ENCODE measurements at places on chromosomes 5 and 9.

GRCh38 chr5:73298251-73298771, 125.3 kb downstream of the TMEM174 start:
- DNase-seq, result no peak
- H3K36me3 ChIP-seq, result peaks cover 4% of the 10 kb centered on the region
- no peak overlapping the region for H3K27ac ChIP-seq
- no peak overlapping the region for H3K4me3 ChIP-seq
- peaks cover 39% of the 10 kb centered on the region for H3K27me3 ChIP-seq

GRCh38 chr5:141870871-141871270, 7.3 kb downstream of the PCDH1 start:
- no peak for DNase-seq
- H3K4me1 ChIP-seq, result peaks cover 2% of the 10 kb centered on the region
- no peak overlapping the region for H3K4me3 ChIP-seq
- H3K27me3 ChIP-seq, result peaks cover 43% of the 10 kb centered on the region
- no peak overlapping the region for H3K27ac ChIP-seq

- peaks cover 8% of the 10 kb centered on the region for H3K4me1 ChIP-seq
- H3K27me3 ChIP-seq, result peaks cover 2% of the 10 kb centered on the region
- H3K27ac ChIP-seq, result no peak overlapping the region
- H3K4me3 ChIP-seq, result no peak overlapping the region
- DNase-seq, result no peak
- H3K36me3 ChIP-seq, result peaks cover 17% of the 10 kb centered on the region
Measured at GRCh38 chr5:77073667-77074066, 13.4 kb downstream of the ZBED3 start.

DNA sequence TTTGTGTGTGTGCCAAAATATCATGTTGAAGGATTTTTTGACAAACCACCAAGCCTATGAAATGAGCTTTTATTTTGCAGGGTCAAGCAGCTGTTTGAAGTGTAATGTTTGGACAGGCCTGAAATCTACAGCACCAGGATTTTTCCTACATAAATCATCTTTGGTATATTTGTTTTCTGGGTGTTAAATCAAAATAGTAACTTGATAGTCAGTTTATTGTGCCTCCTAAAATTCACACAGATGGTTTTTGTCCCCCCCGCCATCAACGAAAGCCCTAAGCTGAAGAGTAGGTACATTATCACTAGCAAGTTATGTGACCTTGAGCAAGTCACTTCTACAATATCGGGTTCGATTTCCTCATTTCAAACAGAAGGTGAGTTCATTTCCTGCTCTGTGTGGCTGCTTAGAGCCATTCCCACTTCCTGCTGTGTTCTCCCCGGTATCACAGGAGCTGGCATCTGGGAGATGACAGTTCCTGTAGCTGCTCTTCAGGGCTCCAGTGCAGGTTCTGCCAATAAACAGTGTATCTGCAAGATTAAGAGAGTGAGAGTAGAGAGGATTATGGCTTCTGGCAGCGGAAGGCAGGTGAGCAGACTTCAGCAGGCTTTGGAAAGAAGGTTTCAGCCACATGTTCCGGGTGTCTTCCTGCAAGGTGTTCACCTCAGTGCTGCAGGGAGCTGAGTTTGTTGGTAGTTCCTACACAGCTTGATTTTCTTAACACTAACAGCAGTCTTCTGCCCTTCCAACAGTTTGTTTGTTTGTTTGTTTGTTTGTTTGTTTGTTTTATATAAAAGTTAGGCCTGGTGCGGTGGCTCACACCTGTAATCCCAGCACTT, 48.4 kb upstream of the GNE start:
- H3K36me3 ChIP-seq, result no peaks in the 10 kb centered on the region
- H3K4me3 ChIP-seq, result no peak overlapping the region
- no peak overlapping the region for H3K27ac ChIP-seq
- no peaks in the 10 kb centered on the region for H3K27me3 ChIP-seq
- no peak for DNase-seq
- peaks cover 2% of the 10 kb centered on the region for H3K4me1 ChIP-seq

DNA sequence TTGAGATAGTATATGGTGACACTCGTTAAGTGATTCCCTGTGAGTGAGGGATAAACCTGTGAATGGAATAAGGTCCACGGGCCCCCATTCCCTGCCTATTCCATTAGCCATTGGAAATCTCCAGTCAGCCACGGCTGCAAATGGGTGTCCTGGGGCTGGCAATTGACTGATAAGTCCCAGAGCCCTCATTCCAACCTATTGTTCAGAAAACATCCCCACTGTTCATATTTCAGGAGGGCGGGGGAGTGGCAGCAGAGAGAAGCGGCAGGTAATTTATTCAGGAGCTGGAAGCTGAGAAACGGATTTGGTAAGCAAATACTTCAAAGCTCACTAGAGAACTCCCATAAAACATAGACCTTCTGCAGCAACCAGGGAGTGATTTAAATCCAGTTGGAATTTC, 42.0 kb downstream of the TMEM174 start:
- H3K4me3 ChIP-seq, result peak overlapping the region; percentile 43
- H3K27me3 ChIP-seq, result peaks cover 16% of the 10 kb centered on the region
- H3K4me1 ChIP-seq, result no peaks in the 10 kb centered on the region
- DNase-seq, result no peak

GRCh38 chr5:112154940-112155686, 264.0 kb downstream of the EPB41L4A start:
- no peaks in the 10 kb centered on the region for H3K27me3 ChIP-seq
- H3K4me3 ChIP-seq, result no peak overlapping the region
- no peak for DNase-seq
- H3K4me1 ChIP-seq, result no peaks in the 10 kb centered on the region
- H3K36me3 ChIP-seq, result no peaks in the 10 kb centered on the region

DNA sequence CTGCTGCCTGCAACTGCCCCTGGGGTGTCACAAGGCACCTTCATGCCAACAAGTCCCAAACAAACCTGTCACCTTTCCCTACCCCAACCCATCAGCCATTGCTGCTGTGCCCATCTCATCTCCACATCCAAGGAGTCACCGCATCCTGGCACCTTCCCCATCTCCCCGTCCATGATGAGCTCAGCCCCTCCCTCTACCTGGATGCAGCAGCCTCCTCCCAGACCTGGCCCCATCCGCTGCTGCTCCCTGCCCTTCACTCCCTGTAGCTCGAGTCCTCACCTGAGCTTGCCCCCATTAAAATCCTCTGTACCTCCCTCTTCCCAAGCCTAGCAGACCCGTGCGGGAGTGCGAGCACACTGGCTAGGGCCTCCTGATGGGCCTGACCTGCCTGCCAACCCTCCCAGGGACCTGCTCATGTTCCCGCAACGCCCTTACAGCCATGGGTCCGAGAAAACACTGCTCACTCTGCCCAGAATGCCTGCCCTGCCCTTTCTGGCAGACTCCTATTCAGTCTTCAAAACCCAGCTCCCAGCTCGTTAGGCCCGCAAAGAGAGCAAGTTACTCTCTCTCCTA, 110.6 kb downstream of the ADAMTS2 start:
- no peak overlapping the region for H3K4me3 ChIP-seq
- DNase-seq, result no peak
- no peak overlapping the region for H3K27ac ChIP-seq
- H3K27me3 ChIP-seq, result peaks cover 21% of the 10 kb centered on the region
- peaks cover 5% of the 10 kb centered on the region for H3K36me3 ChIP-seq

GRCh38 chr5:77305222-77305846, 94.9 kb downstream of the PDE8B start:
- H3K27me3 ChIP-seq, result peaks cover 11% of the 10 kb centered on the region
- no peaks in the 10 kb centered on the region for H3K4me1 ChIP-seq
- H3K36me3 ChIP-seq, result no peaks in the 10 kb centered on the region
- H3K27ac ChIP-seq, result no peak overlapping the region
- no peak overlapping the region for H3K4me3 ChIP-seq

DNA sequence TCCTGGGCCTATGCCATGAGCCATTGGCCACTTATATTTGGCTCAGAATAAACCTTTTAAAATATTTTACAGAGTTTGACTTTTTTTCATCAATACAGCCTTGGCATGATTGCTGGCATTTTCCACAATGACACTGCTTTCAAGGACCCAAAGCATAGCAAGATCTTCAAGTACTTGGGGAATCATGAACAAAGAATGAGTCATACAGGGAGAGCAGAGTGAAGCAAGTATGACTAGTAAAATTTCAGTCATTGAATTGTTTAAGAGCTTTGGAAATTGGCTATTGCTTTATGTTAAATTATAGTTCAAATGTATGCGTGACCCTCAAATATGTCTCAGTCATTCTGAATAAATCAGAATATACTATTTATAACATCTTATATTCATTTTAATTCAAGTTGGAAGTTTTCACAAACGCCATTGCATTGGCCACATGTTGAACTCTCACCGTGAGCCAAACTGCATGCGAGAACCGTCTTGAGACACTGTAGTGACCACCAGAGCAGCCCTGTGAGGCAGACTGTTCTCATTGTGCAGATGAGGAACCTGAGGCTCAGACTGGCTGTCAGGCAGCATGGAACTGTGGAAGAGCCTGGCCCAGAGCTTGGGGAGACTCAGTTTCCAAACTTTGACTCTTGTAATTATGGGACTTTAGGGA, 52.9 kb downstream of the GDNF start:
- no peak overlapping the region for H3K4me3 ChIP-seq
- peaks cover 4% of the 10 kb centered on the region for H3K36me3 ChIP-seq
- H3K27ac ChIP-seq, result no peak overlapping the region
- H3K4me1 ChIP-seq, result no peaks in the 10 kb centered on the region

- no peaks in the 10 kb centered on the region for H3K4me1 ChIP-seq
- no peaks in the 10 kb centered on the region for H3K36me3 ChIP-seq
- H3K4me3 ChIP-seq, result no peak overlapping the region
- H3K27ac ChIP-seq, result no peak overlapping the region
Measured at GRCh38 chr9:87276327-87276841, 221.3 kb upstream of the DAPK1 start.

DNA sequence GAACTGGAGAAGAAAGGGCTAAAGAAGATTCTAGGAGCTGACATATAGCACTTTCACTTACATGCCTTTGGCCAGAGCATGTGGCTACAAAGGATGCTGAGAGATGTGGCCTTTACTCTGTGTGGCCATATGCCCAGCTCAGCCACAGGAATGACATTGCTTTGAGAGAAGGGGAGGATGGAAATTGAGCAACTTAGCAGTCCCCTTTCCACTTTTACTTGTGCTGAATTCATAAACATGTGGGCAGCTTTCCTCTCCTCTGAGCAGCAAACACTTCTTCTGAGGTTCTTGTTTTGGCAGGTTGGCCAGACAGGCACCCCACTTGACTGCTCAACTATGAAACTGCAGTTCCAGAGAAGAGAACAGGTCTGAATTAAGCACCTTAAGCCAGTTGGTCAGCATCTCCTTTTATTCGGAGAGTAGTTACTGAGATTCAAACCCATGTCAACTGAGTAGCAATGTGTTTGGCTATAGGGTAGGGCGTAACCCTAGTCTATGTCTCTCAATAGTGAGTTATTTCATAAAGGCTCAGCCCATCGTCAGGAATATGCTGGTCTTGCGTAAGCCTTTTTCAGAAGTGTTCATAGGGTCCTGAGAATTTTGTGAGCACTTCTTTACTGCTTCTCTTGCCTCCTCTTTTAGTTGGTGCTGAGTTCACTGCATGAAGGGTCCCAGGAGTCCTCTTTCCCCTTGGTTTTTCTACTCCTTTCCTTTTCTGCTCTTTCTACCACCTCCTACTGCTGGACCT, 134.5 kb downstream of the PALM2AKAP2 start:
- H3K36me3 ChIP-seq, result no peaks in the 10 kb centered on the region
- peaks cover 45% of the 10 kb centered on the region for H3K4me1 ChIP-seq
- peak overlapping the region; percentile 42 for H3K4me3 ChIP-seq
- no peaks in the 10 kb centered on the region for H3K27me3 ChIP-seq
- no peak overlapping the region for H3K27ac ChIP-seq
- DNase-seq, result peak; percentile 28

DNA sequence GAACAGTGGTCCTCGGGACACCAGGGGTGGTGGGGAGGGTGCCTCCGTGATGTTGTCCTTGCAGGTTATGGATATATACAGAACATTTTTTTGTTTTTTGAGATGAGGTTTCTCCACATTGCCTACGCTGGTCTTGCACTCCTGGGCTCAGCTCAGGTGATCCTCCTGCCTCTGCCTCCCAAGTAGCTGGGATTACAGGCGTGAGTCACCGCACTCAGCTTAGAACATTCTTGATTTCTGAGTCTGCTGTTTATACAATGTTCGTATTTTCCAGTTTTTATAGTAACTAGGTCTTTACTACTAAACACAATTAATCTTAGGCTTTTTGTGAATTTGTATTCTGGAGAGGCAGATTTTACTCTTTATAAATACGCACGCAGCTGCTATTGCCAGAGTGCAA, 6.0 kb downstream of the PMPCA start:
- no peak overlapping the region for H3K27ac ChIP-seq
- no peak for DNase-seq
- H3K4me1 ChIP-seq, result peaks cover 2% of the 10 kb centered on the region
- peaks cover 31% of the 10 kb centered on the region for H3K36me3 ChIP-seq

GRCh38 chr5:163360656-163361055, 76.7 kb upstream of the CCNG1 start:
- no peak overlapping the region for H3K4me3 ChIP-seq
- DNase-seq, result no peak
- H3K4me1 ChIP-seq, result no peaks in the 10 kb centered on the region

GRCh38 chr5:83374547-83374946, 97.0 kb upstream of the VCAN start:
- DNase-seq, result no peak
- H3K27ac ChIP-seq, result no peak overlapping the region
- peaks cover 7% of the 10 kb centered on the region for H3K27me3 ChIP-seq
- H3K4me1 ChIP-seq, result no peaks in the 10 kb centered on the region
- no peak overlapping the region for H3K4me3 ChIP-seq

DNA sequence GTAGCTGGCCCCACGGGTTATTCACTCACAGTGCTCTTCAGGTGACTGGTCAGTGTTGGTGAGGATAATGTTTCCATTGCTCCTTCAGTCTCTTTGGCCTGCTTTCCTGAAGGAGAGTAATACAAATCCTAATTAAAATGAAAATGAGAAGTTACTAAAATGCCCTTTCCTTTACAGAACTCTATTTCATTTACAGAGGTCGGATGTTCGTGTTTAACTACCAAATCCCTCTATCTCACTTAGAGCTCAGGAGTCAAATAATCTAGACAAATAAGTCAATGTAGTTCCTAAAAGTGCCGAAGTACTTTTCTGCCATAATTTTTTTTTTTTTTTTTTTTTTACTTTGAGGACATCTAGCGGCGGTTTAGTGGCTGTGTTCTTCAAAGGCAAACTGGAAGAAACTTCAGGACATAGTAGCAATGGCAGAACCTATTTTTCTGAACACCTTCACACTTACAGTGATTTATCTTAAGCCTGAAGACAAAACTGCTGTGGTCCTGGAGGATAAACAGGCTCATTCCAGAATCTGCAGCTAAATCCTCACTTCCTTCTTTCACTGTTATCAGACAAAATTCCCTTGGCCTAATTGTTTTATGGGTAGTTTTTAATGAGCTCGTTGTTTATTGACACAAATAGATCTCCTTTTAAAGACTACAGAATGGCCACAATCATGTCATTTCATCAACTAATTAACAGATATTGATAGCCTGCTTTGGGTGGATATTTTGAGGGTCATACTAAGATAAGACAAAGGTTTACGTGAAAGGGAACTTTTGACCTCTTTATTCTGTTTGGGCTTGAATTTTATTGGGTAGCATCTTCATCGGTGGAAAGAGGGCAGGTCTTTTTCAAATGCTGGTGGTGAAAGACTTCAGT, 207.6 kb upstream of the DMRTA1 start:
- peak overlapping the region; percentile 21 for H3K4me3 ChIP-seq
- H3K27ac ChIP-seq, result peak overlapping the region; percentile 45
- H3K36me3 ChIP-seq, result no peaks in the 10 kb centered on the region
- no peak for DNase-seq
- no peaks in the 10 kb centered on the region for H3K27me3 ChIP-seq
- peaks cover 26% of the 10 kb centered on the region for H3K4me1 ChIP-seq
